Stimulated activated CD4-positive, alpha-beta T cell treated with anti-CD3 and anti-CD28 coated beads, Interleukin-12 subunit alpha, Interleukin-12 subunit beta, amount 100 ng/mL, for 48 hours (primary cell): ENCODE measurements at places on chromosomes 1 and 21.

DNA sequence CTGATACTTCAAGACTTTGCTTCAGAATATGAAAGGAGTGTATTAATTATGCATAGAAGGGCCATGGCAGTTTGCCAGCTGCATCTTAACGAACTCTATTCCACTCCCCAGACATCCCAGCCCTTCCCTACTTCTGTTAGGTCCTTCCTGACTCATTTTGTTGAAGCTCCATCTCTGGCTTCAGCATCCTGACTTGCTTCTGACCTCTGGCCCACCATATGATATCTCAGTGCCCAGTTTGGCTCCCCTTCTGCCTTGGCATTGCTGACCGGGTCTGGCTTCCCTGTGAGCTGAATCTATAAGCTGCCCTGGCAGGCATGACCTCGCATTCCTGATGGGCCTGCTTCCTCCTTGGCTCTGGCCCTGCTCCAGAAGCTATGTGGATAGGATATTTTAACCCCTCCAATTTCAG lies 27.6 kb upstream of the ARHGAP29 start:
- no peak for DNase-seq

- DNase-seq: no peak
These were observed 54.0 kb upstream of the RASAL2 start for GRCh38 chr1:178039891-178040290.

DNA sequence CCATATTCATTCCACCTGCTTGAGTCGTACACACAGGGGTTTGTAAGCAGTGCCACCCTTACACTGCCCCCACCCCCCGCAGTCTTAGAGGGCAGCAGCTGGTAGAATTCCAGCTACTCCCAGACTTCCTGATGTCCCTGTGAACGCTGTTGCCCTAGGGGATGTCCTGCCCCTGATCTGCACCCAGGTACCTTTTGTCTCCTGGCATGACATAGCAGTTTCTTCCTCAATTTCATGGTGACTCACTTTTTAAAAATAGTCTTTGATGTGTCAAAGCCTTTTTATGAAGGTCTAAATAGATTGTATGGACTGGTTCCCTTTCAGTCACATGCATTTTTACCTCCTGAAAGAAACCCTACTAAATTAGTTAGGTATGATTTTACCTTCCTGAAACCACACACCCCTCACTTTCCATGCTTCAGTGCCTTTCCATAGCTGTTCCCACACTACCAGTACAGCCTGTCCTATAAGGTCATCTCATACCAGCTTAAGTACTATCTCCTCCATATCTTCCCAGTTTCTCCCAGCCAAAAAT lies 76.4 kb downstream of the ST3GAL3 start:
- DNase-seq: no peak

DNA sequence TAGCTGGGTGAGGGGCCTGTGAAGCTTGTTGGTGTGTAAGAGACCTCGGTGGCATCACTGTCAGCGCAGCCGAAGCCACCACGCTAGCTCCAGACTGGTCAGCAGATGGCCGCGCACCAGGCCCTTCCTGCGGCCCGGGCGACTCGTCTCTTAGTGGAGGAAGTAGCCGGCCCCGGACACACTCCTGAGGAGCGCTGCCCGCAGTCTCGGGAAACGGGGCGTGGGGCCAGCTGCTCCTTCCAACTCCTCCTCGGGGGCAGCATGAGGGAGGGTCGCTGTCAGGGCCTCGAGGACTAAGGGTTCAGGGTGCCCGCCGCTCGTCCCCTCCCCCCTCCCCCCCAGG lies 20.4 kb downstream of the H3-3A start:
- DNase-seq: no peak

DNA sequence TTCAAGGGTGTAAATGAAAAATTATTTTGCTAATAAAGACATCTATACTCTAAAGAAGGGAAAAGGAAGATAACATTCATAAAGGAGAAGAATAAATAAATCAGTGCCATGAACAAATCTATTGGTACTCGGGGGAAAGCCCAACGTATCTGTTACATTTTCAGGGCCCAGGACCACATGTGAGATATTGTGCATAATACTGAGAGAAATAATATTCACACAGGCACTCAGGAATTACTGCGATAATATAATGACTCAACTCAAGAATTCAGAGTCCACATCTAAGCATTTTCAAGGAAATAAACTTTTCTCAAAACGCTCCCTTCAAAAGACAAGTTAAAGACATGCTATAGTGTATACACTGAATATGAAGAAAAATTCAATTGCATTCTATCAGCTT lies 108.8 kb downstream of the SMYD2 start:
- no peak for DNase-seq

GRCh38 chr1:33599516-33600115 lies 127.2 kb downstream of the ZSCAN20 start:
- DNase-seq: no peak

GRCh38 chr1:200231787-200232231 lies 178.0 kb downstream of the ZNF281 start:
- DNase-seq: no peak

DNA sequence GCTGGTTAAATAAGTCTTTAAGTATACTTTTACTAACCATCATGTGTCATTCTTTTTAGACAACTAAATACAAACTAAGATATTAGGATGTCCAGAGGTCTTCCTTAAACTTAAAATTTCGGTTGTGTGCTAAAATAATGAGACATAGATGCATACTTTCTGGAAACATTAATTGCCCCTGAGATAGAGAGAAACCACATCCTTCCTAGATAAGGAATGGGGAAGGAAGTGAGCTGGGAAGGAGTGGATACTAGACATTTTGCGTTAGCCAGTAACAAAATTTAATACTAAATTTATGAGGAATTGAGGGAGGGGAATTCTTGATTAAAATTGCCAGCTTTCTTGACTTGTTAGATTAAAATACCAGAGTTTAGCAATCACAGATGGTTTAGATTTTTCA lies 37.1 kb upstream of the PTGS2 start:
- DNase-seq: no peak

- no peak for DNase-seq
These were observed 436.4 kb downstream of the LRRIQ3 start for GRCh38 chr1:73761559-73761958.

DNA sequence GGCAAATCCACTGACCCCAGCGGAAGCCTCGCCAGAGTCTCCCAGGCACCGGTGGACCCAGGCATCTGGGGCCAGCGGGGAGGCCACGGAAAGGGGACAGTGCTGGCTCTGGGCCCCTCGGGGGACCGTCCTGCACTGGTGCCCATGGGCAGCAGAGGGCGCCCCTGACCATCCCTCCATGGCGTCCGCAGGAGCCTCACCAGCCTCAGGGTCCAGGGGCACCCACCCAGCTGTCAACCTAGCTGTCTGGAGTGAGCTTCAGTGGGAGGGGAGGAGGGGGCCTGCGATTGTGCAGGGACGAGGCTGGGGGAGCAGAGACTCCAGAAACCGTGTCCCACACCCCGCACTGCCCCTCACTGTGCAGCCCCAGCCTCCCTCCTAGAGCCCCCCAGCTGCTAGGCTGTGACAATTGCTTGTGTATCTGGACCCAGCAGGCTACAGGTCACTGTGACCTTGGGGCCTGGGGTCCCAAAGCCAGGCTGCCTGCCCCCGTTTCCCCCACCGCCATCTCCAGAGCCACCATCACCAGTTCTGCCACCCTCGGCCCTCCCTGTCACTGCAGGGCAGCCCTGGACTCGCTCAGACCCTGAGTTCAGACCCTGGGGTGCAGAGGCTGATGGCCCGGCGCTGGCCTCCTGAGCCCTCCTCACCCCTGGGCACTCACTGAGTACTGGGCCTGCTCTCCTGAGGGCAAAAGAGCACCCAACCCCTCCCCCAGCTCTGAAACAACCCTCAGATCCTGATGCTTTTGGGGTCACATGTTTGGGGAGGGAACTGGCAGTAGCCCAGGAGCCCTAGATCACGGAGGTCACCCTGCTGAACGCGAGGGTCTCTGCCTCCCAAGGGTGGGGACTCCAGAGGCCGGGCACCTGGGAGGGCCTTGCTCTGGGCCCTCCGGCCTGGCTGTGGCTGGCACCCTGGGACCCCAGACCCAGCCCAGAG lies 10.6 kb upstream of the COL6A1 start:
- peak; percentile 34 for DNase-seq

GRCh38 chr21:45385549-45386050 lies 19.4 kb upstream of the COL18A1 start:
- DNase-seq: no peak

DNA sequence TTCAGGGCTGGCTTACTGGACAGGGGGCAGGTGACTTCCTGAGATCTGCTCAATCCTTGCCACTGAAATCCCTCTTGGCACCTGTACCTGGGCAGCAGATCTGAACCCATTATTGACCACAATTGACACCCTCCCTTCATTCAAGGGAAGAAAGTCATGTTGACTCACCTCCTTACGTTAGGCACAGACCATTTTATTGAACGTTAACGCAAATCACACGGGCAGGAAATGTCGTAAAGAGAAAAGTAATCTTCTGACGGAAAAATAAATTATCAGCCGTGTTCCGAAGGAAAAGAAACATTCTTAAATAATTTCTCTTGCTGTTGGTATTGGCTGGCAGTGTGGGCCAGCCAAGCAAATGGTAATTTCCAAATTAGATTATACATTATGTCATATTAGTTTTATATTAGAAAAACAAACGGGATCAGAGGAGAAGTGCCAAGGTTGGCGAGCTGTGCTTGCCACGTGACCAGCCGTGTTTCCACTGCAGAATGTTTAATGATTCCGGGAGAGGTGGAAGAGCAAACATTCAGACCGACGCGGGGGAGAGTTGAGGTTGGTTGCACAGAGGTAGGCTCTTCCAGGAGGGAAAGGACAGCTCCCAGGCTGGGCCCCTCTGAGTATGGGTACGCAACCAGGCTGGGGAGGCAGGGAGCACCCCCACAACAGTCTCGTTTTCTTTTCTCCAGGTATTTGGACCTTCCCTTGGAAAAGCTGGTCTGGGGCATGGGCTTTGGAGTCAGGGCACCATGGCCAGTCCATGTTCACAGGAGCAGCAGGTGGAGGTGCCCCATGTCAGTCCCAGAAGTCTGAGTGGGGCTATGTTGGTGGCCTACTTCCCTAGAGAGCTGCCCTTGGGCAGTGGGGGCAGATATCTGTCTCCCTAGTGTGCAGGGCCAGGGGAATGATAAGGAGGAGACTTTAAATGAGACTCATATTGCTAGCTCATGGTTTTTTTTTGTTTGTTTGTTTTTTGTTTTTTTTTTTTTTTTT lies 121.1 kb downstream of the FOXD2 start:
- no peak for DNase-seq

- DNase-seq: no peak
These were observed 44.5 kb upstream of the EDN2 start for GRCh38 chr1:41528726-41529605.

DNA sequence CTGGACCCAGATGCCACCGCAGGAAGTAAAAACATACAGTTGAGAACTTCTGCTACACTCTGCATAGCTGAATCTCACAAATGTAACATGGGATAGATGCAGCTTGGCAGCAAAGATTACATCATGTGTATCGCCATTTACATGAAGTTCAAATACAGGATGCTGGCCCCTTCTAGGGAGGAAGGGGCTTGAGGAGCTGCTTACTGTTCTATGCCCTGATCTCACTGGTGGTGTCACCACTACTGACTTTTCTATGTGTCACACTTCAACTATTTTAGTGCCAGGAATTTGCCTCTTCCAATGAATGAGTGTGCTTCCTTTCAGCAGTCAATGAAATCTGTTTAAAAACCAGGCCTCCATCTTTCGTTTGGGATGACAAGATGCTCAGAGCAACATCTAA lies 31.1 kb downstream of the MRAP start:
- no peak for DNase-seq

- DNase-seq: no peak
These were observed 38.8 kb downstream of the PDPN start for GRCh38 chr1:13622446-13622845.

- DNase-seq: no peak
These were observed 1.7 kb downstream of the RHOU start for GRCh38 chr1:228736844-228737445.

DNA sequence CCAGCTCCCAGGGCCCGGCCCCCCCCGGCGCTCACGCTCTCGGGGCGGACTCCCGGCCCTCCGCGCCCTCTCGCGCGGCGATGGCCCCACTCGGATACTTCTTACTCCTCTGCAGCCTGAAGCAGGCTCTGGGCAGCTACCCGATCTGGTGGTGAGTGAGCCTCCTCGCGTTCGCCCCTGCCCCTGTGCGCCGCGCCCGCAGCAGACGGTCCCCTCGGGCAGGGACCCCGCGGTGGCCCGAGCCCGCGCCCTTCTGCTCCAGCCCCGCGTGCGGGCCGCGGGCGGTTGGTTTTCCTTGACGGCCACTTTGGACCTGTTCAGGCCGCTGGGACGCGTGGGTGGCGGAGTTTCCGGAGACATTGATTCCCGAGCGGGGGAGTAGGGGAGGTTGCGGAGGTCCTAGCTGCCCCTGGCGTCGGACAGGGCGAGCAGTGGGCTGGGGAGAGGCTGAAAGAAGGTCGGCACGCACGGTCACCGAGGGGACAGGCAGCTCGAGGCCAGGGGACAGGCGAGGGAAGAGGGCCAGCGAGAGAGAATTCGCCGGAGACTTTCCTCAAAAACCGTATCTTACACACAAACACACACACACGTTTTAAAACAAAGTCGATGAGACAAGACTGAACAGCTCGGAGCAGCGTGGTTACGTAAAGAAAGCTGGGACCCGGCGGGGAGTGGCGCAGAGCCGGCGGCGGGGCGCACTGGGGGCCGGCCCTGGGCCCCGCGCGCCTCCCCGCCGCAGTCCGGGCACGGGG lies 427 bp downstream of the WNT3A start:
- DNase-seq: no peak

- DNase-seq: peak; percentile 26
These were observed 44.8 kb downstream of the PCNT start for GRCh38 chr21:46368533-46369285.

- no peak for DNase-seq
These were observed 25.1 kb downstream of the AIM2 start for GRCh38 chr1:159051436-159051835.

- no peak for DNase-seq
These were observed 4.5 kb upstream of the TRIM17 start for GRCh38 chr1:228420968-228421826.

DNA sequence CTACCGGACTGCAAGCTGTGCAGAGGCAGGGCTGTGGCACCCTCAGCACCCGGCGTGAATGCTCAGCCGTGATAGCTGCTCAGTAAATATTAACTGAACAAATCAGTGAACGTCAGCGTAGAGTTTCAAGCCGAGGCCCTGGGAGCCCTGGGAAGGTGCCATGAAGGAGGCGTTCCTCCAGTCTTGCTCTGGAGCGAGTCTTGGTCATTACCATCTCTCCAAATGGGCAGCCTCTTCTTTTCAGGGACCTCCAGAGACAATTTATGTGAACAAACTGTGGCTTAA lies 449.2 kb downstream of the CAMTA1 start:
- no peak for DNase-seq

GRCh38 chr1:3208819-3209200 lies 139.8 kb downstream of the PRDM16 start:
- DNase-seq: no peak

DNA sequence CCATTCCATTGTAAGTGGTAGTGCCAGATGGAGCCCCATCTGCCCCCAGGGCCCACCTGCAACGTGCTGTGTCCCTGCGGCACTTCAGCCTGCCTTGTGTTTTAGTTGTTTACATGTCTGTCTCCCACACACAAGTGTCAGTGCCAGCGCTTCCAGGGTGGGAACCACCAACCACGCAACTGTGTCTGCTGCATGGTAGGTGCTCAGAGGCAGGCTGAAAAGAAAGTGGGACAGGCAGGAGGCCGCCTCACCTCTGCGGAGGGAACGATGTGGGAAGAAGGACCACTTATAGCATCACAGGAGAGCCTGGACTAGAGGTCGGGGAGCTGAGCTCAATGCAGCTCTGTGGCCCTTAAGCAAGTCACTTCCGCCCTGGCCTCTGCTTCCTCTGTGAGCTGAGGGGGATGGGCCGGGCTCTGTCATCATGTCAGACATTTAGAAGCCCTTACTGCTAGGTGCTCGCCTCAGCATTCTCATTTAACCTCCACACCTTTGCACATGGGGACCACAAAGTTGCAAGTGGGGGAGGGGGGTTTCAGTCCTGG lies 17.9 kb downstream of the SLC9A1 start:
- peak; percentile 73 for DNase-seq

- DNase-seq: no peak
These were observed 16.0 kb downstream of the RBBP4 start for GRCh38 chr1:32666901-32667566.
